Motor neuron (in vitro differentiated cells): ENCODE measurements at places on chromosomes 1 and 21.

- no peak for ATAC-seq
These were observed 108.5 kb downstream of the COP1 start for GRCh38 chr1:176098560-176098959.

DNA sequence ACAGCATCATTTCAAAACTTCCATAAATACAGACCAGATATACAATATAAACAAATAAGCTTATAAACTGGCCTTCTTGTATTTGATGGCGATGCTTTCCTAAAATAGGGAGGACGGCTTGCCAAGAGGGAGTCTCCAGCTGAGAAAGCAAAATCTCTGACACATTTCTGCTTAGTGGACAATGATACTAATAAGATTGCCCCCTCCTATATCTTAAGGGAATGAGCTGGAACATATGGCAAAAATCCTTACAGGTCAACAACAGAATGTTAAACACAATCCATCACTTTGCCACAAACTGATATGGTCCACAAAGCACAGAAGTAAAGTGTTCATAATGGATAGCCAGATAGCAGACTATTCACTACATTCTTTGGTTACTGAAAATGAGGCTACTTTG, 7.1 kb upstream of the GADD45A start:
- no peak for ATAC-seq

DNA sequence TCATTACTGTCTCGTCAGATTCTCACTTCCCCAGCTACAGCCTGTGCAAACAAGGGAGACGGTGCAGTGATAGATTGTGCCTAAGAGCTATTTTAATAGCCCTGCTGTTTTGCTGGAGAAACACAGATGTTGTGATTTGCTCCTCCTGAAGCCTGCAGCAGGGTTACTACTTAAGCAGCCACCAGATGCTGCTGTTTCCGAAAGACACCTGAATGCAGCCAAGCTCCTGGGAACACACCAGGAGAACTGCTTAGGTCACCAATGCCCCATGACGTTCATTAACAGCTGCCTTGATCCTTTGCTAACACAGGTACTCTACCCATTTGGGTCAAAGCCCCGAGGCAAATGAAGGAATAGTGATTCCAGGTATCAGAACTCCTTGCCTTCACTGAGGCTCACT, 411.8 kb upstream of the DAB1 start:
- ATAC-seq: no peak

DNA sequence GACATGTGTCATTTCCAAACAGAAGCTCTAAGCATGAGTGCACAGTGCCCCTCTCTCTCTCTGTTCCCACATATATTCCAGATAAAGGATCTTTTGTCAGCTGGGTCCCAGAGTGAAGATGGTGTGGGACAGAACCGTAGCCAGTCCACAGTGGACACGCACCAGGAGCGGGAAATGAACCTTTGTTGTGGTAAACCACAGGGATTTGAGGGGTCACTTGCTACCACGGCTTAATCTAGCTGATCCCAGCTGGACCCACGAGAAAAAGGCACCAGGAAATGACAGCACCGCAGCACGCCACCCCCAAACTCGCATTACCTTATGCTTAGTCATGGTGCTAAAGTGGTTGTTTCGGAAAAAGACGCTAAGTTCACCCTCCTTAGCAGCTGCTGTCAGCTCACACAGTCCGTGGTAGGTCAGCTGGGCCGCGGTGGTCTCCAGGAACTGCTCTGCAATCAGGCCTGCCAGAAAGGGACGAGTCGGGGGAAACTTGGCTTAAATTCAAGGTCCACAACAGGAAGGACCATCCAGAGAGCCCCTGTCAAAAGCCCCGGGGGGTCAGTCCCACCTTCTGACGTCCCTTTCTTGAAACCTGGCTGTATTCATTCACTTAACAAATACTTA, 7.5 kb downstream of the MINDY1 start:
- no peak for ATAC-seq
